Smooth muscle cell of the pulmonary artery (primary cell): ENCODE measurements at places on chromosomes 6 and 20. TPM values are rescaled to one million over a fixed set of nuclear protein-coding genes. Genes with fewer than 3 reads are reported as not detected.

The PNPLA1 gene
- total RNA-seq = 0.03 and 0.07 TPM in 2 replicates

The CLPSL1 gene
- total RNA-seq = not detected in 2 replicates

The FUT9 gene
- not detected in 2 replicates for total RNA-seq

The AVP gene
- not detected in 2 replicates for total RNA-seq

The APOM gene
- total RNA-seq = 1.0 and 1.6 TPM in 2 replicates

The KCNQ5 gene
- total RNA-seq = 7.8 and 16.4 TPM in 2 replicates

The AGPAT4 gene
- 8.5 and 9.0 TPM in 2 replicates for total RNA-seq
